ENCODE measurements at places on chromosomes 2 and 18.

DNA sequence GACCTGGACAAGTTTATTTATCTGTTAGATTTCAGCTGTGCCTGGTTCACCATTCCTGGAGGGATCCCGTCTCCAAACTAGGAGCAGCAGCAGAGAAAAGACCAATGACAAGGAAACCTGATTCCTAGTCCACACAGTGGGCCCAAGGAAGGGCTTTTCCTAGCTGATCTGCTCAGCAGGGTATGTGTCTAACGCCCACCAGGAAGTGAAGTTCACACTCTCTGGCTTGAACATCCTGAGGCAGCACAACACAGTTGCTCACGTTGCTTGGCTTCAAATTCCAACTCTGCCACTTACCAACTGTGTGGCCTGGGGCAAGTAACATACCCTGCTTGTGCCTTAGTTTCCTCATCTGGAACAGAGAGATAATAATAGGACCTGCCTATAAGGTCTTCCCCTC lies 42.9 kb downstream of the XDH start:
- DNase-seq, result no peak

DNA sequence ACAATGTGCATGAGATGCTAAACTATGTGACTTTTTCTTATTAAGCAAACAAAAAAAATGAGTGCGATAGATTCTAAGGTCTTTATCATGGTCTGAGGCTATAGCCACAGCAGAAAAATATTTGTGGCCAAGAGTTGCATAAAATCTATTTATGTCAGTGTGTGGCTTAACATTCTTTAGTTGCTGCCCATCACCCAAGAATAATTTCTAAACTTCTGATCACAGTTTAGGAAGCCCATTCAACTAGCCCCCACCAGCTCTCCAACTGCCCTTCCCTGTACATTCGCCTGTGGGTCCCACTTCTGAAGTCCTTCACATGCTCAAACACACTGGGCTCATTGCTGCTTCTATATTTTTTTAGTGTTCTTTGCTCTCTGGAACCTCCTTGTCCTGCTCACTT lies 107.1 kb downstream of the CTNNA2 start:
- DNase-seq, result no peak

DNA sequence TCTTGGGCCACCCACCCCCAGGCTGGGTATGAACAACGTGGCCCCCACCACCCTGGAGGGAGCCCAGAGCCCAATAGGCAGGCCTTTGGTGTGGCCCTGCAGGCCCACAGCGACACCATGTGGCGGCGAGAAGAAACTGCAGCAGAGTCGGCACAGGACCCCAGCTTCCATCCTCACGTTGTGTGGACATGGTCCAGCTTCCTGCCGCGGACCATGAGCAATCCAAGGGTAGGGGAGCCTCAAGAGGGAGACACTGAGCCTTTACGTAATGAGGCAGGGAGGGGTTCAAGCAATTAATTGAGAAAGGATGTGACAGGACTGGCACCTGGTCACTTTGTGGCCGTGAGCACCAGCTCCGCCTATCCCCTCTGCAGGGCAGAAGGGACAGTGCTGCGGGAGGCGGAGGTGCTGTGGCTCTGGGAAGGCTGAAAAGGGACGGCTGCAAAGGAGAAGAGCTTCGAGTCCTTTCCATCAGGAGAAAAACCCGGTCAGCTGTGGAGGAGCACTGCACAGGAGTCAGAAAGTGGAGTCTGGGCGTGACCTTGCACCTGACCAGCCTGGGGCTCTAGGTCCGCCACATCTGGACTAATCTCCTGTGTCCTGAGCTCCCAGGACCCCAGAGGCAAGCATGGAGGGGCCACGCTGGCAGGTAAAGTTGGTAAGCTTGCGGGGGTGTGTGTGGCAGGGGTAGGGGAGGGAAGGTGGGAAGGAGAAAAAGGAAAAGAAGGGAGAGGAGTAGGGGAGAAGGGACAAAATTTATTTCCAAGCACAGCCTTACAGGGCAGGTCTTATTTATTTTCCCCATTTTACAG lies 44.9 kb downstream of the TMEM37 start:
- peak; percentile 56 for DNase-seq

DNA sequence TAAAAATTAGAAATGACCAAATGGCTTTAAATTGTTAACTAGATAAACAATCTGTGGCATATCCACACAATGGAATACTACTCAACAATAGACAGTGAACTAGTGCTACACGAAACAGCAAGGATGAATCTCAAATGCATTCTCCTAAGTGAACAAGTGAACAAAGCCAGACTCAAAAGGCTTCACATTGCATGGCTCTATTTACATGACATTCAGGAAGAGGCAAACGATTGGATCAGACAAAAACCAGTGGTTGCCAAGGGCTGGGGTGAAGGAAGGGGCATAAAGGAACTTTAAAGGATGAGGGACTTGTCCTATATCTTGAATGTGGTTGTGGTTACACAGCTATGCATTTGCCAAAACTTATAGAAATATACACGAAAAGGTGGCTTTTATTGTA lies 184.3 kb downstream of the RPIA start:
- DNase-seq, result no peak

GRCh38 chr18:57793302-57793986 lies 9.7 kb downstream of the ATP8B1 start:
- no peak for DNase-seq

DNA sequence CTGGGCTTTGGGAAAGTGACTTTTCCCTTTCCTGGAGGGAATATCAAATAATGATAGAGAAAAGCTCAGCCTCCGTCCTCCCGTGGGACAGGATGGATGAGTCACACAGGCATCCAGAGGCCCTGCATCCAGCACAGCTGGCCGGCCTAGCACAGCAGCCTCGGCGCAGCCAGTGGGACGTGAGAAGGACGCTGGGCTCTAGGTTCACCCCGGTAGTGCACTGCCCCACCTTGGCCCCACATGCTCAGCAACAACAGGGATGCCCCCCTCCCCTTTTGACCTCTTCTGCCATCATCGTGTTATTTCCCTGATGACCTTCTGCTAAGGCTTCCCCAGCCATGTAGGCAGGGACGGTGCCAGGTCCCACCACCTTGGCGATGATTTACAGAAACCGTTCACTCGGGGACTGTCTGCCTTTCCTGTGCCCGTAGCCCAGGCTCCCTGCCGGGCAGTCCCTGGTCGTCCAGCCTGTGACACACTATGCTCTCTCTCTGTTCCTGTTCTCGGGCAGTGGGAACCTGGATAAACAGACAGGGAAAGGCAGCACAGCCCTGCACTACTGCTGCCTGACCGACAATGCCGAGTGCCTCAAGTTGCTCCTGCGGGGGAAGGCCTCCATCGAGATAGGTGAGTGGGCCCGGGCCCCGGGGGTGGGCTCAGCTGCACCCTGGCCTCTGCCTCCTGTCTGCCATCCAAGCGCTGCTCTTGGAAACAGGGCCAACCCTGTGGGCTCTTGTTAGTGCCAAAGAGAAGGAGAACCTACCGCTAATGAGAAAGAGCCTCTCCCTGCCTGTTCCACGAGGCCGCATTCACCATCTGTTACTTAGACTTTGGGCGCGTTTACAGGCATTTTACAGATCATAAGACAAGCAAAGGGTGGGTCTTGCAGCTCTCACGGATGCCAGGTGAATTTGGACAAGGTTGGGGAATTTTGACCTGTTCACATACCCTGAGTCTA lies 44.6 kb downstream of the ITGB1BP1 start:
- peak; percentile 84 for DNase-seq

GRCh38 chr18:3062798-3063680 lies 50.1 kb upstream of the LPIN2 start:
- peak; percentile 31 for DNase-seq

Measured in HCEC 1CT (cell line).